Glomerular endothelial cell (primary cell): ENCODE measurements at places on chromosomes 7 and 10. TPM values are rescaled to one million over a fixed set of nuclear protein-coding genes. Genes with fewer than 3 reads are reported as not detected.
A peak's percentile ranks its signal among the peaks of the same experiment; 100 is the strongest.

Gene GBX1
- total RNA-seq, result not detected in 2 replicates

Gene ERV3-1
- total RNA-seq, result 33.2 and 37.9 TPM in 2 replicates

Gene HPSE2
- total RNA-seq, result not detected in 2 replicates

Gene DNAJC2
- 12.0 and 20.0 TPM in 2 replicates for total RNA-seq

Gene SLC12A9
- 30.2 and 31.9 TPM in 2 replicates for total RNA-seq

Gene PDLIM1
- 59.9 and 110 TPM in 2 replicates for total RNA-seq

Gene GARIN1A
- 0.05 and 0.64 TPM in 2 replicates for total RNA-seq

Gene MKX
- total RNA-seq, result 0.19 TPM in 1 of 2 replicates, not detected in the other

Gene VSTM4
- 0.15 and 0.35 TPM in 2 replicates for total RNA-seq

GRCh38 chr7:25944777-25945515 lies 207.1 kb upstream of the NFE2L3 start:
- DNase-seq, result no peak

DNA sequence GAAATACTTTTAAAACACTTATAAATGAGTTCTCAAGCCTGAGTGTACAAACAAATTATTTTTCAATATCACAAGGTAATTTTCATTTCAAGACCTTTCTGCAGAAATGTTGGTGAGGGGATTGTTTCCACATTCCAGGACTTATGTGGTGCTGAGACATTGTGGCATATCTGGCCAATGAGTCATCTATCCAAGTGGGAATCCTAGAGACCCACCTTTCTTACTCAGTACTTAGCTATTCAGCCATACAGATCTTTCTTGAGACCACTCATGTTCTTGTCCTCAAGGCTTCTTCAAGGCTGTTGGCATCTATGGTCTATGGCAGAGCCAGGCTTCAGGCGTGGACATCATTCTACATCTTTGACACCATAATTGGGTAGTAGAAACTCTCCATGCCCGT lies 225.4 kb downstream of the DKK1 start:
- peak; percentile 18 for DNase-seq

- DNase-seq, result no peak
Measured at GRCh38 chr10:8588135-8588534, 533.6 kb downstream of the GATA3 start.

DNA sequence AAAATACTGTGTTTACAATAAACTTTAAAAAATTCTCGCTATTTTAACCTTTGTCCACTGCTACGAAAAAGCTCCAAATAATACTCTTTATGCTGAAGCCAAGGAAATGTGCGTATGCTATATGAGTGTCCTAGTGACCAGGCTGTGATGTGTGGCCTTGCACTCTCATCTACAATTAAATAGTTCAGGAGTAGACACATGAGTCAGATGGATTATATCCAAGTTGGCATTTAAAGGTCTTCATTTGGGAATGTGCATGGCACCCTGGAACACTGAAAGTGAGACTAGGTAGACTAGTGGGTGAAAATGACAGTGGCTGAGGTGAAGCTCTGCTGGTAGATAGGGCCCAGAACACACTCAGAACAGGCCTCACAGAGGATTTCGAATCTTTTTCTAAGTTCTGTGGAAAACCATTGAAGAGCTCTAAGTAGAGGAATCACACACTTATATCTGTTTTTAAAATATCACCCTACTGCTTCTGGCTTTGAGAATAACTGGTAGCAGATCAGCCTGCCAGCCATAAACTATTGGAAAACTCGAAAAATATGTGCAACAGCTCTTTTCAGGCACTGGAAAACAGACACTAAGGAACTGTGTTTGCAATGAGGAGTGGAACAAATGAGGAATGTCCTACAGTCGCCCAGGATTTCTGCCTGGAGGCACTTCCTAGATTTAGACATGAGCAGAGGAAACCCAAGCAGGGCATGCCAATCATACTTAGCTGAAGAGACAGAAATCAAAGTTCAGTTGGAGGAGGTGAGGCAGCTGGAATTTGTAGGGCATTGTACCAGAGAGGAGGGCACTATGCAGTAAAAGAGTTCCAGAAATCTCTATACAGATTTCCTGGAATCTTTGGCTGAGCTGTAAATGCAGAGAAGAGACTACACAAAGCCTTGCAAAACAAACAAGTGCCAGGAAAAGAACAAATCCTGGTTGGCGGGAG lies 603.8 kb upstream of the LRRTM3 start:
- DNase-seq, result no peak

DNA sequence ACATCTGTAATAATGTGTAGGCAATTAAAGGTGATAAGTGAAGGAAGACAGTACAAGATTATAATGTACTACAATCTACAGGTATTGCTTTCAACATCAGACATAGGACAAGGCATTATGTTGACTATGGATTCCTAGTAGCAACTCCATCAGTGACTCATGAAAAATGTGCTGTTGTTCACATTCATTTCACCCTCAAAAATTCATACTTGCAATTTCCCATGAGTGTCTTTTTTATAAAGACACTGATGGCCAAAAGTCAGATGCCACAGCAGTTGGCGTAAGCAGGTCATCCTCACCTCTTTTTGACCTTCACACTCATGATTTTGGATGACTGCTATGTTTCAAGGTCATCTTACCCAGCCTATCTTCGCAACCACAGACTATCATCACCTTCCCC lies 100.0 kb upstream of the AMPH start:
- DNase-seq, result no peak

GRCh38 chr7:148540041-148540738 lies 50.4 kb upstream of the C7orf33 start:
- DNase-seq, result no peak

GRCh38 chr10:17548162-17548561 lies 69.0 kb downstream of the HACD1 start:
- DNase-seq, result no peak

DNA sequence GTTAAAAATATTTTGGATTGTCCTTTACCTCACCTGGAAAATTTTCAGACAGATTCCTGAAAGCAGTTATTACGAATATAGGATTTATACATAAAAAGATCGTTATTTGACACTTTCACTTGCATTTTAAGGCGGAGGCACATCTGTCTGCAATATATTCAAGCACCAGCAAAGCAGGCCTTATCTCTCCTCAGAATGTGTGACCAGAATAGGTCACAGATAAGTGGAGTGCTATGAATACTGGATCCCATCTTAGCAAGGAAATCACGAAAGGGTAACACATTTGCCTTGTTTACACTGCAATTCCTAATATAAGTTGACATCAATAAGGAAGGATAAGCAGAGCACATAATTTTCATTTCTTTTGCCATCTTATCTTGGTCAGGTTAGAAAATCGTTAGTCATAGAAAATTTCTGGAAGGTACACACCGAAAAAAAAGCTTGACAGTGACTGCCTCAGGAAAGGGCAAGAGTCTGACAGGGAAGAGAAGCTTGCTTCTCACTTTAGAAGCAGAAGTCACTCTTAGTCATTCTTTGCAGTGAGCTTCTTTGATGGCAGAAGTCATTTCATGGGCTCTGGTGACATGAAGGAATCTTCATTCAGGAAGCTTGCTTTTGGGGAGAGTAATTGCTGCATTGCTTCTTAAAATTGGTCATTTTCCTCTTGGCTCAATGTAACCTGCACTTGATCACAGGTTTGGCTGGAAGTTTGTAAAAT lies 98.1 kb upstream of the STK17A start:
- no peak for DNase-seq

DNA sequence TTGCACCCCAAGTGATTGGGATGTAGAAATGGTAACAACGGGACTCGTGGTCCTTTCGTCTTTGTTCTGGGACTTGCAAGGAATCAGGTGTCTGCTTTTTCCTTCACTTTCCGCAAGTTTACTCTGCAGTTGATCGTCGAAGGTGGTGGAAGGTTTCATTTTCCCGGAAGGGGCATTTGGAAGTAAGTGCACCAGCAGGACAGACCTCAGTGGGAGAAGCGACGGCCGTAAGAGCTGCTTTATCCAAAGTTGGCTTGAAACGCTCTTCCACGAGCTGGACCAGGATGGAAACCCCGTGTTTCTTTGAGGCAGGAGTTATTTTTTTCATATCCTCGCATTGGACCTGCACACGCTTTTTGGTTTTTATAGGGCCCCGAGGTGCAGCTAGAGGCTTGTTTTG lies 1.2 kb downstream of the BRI3 start:
- no peak for DNase-seq

GRCh38 chr10:26931223-26931622 lies 70.5 kb upstream of the ABI1 start:
- DNase-seq, result no peak

- no peak for DNase-seq
Measured at GRCh38 chr7:38630720-38631673, at the start of gene AMPH. Gene AMPH (minus strand): TSS chr7:38631373. CDS start chr7:38631351, 22 bp downstream.

DNA sequence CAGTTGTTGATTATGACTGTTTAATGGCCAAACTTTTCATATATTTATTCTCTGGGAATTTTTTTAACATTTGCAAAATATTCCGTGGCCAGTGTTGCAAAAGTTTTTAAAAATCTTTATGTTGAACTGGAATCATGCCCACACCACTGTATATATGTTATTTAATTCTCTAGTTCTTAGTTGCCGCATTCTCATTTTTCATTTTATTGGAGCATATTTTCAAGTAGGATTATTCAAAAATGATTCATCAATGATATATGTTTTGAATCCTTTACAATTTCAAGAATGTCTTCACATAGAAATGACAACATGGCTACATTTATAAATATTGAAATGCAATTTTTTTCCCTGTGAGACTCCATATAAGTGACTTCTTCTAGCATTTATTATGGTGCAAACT lies 188.6 kb upstream of the LRRTM3 start:
- no peak for DNase-seq

DNA sequence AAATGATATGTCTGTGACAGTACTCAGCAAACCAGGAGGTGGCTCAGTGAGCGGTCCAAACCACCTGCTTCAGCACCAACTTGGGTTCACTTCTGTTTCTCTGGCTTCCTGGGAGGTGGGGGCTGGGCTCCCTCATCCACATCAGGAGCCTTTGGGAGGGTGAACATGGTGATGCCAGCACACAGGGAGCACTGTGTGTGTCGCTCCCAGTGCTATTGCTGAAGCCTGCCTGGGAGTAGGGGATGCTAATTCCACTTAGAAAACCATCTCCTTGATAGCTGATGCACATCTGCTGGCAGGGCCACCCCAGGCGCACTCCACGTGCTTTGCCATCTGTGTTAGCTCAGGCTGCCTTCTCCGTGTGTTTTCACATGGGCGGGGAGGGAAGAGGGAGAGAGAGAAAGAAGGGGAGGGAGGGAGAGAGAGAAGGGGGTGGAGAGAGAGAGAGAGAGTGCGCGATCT lies 58.0 kb downstream of the RAMP3 start:
- DNase-seq, result no peak

GRCh38 chr7:80472491-80473200 lies 39.2 kb downstream of the GNAT3 start:
- DNase-seq, result no peak

DNA sequence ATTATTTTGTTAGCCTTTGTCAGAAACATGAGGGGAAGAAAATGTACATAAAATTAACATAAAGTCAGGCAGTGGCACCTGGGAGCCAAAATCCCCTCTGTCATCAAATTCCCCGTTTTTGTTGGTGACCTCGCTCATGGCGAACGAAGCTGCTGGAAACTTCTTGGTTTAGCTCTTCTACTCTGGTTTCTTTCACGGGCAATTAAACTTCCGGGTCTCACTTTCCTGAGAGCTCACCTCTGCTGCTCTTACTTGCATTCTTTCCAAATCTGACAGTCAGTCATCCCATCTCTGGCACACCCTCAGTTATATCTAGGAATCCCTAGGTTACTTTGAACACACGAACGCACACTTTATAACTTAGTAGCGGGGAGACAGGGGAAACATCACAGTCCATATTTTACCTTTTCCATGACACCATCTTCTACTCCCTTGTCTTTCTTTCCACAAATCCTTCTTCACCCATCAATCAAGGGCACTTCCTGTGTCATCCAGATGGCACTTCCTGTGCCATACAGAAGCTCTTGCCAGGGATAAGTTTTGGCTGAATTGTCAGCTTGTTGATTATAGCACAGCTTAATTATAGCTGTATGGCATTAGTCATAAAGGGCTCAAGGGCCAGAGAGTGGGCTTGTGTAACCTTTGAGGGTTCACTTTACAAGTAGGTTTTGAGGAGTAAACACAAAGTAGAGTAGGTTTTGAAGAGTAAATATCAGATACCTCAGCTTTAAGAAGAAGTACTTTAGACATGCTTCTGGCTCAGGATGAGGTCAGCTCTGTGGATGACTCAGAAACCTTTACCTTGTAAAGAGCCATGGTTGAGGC lies 105.1 kb downstream of the GATA3 start:
- DNase-seq, result no peak

DNA sequence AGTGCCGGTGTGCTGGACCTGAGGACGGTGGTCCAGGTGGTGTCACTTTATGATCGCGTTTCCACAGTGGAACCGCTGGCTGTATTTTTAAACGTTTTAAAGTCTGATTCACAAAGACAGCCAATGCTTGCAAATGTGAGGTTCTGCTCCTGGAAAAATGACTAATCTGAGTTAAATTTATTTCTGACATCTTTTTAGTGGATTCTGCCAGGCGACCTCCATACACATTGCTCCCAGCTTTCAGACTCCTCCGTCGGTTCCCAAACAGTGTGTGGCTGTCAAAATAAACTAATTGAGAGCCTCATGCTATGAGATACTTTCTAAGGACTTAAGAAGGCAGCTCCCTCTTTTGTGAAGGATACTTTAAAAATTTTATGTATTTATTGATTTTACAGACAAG lies 12.7 kb upstream of the TTYH3 start:
- DNase-seq, result no peak

GRCh38 chr10:123151737-123152135 lies 2.5 kb upstream of the BUB3 start:
- no peak for DNase-seq

- no peak for DNase-seq
Measured at GRCh38 chr7:46812101-46812675, 769.7 kb downstream of the TNS3 start.

DNA sequence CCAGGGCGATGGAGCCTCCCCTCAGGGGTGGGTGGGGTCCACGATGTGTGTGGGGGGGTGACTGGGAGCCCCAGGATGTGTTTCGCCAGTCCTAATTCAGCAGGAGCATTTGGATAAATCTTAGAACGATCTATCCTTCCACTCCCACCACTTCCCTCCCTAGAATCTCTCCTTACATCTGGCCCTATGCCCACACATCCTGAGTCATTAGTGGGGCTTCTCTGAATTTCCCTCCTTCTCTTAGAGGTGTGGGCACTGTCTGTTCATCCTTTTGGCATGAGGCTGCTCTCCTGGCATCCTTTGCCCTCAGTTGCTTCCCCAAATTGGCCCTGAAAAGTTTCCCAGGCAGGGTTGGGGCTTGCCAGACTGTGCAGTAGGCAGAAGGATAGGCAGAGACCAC lies 1.6 kb downstream of the GHRHR start:
- DNase-seq, result no peak

- no peak for DNase-seq
Measured at GRCh38 chr7:112866424-112866823, 76.2 kb upstream of the TMEM168 start.

- DNase-seq, result no peak
Measured at GRCh38 chr7:46557295-46557711, 636.2 kb upstream of the IGFBP3 start.

- DNase-seq, result no peak
Measured at GRCh38 chr10:112832361-112832878, 117.6 kb upstream of the TCF7L2 start.

DNA sequence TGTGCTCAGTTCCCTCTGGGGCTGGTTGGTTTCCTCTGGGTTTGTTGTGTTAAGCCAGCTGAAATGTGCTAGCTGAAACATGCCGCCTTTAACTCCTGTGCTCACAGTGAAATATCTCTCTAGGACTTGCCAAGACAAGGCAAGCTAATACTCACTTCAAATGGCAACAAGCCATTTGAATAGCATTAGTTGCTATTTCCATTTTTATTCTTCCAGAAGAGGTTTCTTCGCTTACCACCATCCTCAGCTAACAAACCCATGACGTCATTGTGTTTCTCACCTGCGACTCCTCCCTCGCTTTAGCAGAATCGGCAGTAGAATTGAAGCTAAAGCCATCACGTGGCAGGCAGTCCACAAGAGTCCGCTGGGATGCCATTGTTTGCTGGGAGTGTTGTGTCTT lies 61.3 kb downstream of the ZNF22 start:
- DNase-seq, result no peak
